Erythroblast (primary cell): ENCODE measurements at places on chromosomes 11 and 22.
A peak's percentile ranks its signal among the peaks of the same experiment; 100 is the strongest.

GRCh38 chr11:125881291-125881690 lies 6.2 kb upstream of the HYLS1 start:
- no peak for DNase-seq

GRCh38 chr11:73099512-73100266 lies 42.4 kb downstream of the FCHSD2 start:
- no peak for DNase-seq

DNA sequence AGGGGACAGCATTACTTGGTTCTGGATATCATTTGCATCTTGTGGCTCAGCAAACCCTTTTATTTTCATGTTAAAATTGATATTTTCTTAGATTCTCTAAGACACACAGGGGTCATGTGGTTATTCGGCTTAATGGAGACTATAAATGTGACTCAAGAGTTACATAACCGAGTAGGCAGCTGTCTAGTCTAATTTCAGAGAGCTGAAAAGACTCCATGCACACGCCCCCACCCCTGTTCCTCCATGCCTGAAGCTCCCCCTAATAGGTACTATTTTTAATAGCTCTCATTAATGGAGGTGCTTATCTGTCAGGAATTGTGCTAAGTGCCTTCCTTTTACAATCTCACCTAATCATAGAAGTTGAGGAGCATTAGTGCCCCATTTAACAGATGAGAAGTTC lies 189.2 kb upstream of the ARHGAP20 start:
- no peak for DNase-seq

- DNase-seq = no peak
These were observed 12.2 kb downstream of the FAR1 start for GRCh38 chr11:13680501-13681264.

DNA sequence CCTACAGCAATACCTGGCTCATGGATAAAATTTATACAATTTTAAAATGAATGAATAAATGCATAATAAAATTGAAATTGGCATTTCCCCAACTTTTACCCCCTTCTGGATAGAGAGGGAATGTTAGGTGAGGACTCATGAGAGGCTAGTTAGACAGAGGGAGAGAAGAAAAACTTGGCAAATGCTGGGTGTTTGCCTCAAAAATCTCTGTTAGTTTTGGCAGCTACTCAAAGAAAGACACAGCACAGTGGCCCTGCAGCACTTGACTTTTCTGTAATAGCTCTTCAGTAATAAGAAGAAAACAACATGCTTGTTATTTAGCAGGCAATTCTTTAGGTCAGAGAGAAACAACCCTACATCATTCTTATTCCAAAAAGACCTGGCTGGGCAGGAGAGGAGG lies 20.7 kb upstream of the IZUMO1R start:
- DNase-seq = no peak

DNA sequence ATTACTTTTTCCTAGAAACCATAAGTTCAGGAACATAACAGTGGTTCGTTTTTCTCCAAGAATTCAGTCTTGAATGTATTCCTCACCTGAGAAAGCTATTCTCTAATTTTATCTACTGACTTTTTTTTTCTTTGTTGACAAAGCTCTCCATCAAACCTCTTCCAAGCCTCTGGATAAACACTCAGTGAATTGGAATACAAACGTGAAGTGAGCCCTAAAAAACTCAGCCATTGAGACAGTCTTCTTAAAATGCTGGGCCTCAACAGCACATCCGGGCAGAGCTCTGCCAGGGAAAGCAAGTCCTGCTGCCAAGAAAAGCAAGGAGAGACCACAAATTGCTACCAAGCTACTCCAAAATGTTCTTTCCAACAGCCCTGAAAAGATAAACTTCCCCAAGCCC lies 7.7 kb upstream of the SLC1A2 start:
- no peak for DNase-seq

DNA sequence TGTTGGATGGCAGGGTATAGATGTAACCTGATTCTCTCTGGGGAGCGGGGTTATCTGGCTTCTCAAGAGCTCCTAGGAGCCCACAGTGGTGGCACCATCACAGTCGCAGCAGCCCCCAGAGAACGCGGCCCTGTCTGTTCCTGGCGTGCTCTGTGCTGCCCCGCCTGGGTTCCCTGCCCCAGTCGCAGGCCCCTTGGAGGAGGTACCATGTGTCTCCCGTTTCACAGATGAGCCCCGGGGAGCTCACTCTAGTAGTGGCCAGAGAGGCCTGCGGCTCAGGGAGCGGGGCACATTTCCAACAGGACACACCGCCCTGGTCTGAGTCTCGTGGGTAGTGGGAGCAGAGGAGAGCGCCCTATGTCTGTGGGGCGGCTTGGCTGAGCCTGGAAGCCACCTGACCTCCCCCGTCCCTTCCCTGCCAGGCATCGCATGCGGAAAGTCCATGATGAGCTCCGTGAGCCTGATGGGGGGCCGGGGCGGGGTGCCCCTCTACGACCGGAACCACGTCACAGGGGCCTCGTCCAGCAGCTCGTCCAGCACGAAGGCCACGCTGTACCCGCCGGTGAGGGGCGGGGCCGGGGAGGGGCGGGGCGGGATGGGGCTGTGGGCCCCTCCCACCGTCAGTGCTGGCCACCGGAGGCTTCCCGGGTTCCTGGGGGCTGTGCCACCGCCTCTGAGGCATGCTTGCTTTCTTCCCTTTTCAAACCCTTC lies 21.0 kb upstream of the PPP6R3 start:
- DNase-seq = no peak

- DNase-seq = no peak
These were observed 53.0 kb downstream of the SIK3 start for GRCh38 chr11:117045196-117045595.

DNA sequence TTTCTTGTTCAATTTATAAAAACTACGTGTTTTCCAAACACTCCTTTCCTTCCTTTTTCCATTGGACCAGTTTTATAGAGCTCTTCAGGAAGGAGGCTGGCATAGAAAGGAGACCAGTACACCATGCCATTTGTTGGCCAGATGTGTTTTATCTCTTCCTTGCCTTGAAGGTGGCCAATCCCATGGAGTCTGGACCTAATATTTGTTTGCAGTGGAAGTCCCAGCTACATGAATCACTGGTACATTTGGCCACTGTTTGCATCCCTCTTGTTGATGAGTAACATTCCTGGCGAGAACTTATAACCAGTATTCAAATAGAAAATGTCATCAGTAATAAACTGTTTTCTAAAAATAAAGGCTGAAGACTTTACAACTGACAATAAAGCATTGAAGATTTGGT lies 110.2 kb downstream of the ANO3 start:
- DNase-seq = no peak

- no peak for DNase-seq
These were observed 153.1 kb upstream of the DDI1 start for GRCh38 chr11:103883291-103883690.

DNA sequence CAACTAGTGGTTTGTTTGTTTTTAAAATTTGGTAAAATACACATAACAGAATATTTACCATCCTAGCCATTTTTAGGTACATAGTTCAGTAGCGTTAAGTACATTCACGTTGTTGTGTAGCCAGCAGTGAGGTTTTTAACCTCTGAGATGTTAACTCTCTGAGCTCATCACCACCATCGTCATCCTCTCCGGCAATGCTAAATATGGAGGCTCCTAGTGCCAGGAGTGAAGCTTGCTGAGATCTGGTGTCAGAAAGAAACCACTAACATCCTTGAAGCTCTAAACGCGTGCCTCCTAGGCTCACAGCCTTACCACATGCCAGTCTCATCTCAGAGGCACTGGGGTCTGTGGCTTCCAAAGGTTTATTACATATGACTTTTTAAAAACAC lies 330.2 kb upstream of the B3GAT1 start:
- no peak for DNase-seq

DNA sequence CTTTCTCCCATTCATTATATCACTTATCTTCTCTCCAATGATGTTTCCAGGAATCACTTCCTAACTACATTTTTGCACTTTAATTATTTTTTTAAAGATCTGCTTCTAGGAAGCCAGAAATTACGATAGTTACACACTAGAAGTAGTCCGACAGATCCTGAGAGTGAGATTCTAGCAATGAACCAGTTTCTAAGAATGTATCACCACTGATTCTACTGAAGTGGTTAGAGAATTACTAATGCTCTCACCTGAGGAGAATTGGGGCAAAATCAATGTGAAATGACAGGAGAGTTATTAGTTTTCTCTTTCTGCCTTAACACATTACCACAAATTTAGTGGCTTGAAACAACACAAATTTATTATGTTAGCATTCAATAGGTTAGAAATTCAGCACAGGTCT lies 241.2 kb downstream of the CASP12 start:
- no peak for DNase-seq

GRCh38 chr11:112156153-112156955 lies 7.5 kb downstream of the IL18 start:
- peak; percentile 77 for DNase-seq

- DNase-seq = no peak
These were observed 384.1 kb downstream of the NELL1 start for GRCh38 chr11:21053466-21053865.

GRCh38 chr11:73521621-73522020 lies 76.3 kb downstream of the FAM168A start:
- DNase-seq = no peak

- DNase-seq = peak; percentile 90
These were observed at the start of gene PUS3 for GRCh38 chr11:125902927-125903710. Gene PUS3 (minus strand): TSS chr11:125903206. CDS start chr11:125896284, 6,922 bp downstream.

DNA sequence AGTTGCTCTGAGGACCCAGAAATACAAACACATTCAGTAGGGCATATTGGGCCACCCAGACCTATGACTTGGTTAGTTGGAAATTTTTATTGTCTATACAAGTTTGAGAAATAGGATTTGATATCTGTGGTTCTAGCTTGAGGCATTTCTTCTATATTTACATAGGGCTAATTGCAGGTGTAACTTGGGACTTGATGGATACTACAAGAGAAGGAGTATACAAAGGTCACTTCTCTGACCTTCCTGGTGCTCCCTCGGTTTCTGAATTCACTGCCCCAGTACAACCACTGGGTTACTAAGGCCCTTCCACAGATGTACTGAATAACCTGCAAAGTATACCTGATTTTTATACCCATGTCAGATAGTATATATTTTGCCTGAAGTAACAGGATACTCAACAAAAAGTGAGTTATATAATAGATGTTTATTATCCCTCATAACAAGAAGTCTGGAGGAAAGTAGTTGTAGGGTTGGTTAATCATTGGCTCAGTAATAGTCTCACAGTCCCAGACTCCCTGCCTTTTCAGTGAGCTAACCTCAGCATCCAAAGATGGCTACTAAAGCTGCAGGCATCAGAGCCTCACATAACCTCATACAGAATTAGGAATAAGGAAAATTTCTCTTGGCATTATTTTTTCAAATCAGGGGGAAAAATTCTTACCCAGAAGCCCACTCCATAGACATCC lies 8.8 kb upstream of the PGR start:
- DNase-seq = no peak

GRCh38 chr11:35246745-35247144 lies 107.8 kb downstream of the CD44 start:
- no peak for DNase-seq

- DNase-seq = peak; percentile 25
These were observed 51.9 kb upstream of the USP47 start for GRCh38 chr11:11789735-11790369.

- no peak for DNase-seq
These were observed 985.1 kb downstream of the BRD1 start for GRCh38 chr22:48842583-48842945.

- DNase-seq = peak; percentile 89
These were observed 777 bp downstream of the LTO1 start for GRCh38 chr11:69674267-69674885.
